Caco-2 (cell line): ENCODE measurements at places on chromosomes 6 and 20. TPM values are rescaled to one million over a fixed set of nuclear protein-coding genes. Genes with fewer than 3 reads are reported as not detected.

DNA sequence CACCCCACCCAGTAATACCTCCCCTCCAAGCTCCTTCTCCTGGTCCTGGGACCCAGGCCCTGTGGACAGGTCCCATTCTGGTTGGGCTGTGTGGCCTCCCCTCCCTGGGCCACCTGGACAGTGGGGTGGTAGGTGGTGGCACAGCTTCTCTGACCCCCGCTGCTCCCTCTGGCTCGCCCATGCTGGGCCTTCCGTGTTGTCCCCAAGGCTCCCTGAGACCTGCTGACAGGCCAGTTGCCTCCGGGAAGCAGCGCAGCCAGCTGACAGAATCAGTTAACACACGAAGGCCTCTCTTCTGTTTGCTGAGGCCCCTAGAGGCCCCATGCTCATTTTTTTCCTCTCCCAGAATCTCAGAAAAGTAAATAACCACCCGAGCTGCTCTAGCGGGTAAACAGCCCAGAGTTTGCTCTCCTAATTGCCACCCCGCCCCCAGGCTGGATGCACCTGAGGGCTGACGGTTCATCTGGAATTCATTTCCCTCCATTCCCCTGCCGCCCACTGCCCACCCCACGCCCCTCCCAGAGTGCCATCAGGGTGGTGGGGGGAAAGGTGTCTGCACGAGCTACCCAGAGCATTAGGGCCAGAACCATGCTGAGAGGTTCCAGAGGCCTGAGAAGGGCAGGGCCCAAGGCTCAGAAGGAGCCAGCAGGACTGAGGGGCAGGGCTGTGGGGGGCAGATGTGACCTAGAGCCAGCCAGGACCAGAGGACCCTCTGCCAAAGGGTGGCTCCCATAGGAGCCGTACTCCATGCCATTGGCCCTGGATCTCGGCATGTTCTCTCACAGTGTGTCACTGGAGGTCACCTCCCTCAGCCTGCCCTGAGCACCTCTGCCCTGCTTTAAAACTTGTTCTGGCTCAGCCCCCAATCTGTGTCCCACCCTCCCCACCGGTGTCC, 157.5 kb downstream of the GRM4 start:
- peak; percentile 86 for DNase-seq

- no peak for DNase-seq
These were observed 80.7 kb upstream of the CLDN20 start for GRCh38 chr6:155183095-155183494.

- DNase-seq = no peak
These were observed 5.9 kb upstream of the SERINC3 start for GRCh38 chr20:44527716-44528199.

DNA sequence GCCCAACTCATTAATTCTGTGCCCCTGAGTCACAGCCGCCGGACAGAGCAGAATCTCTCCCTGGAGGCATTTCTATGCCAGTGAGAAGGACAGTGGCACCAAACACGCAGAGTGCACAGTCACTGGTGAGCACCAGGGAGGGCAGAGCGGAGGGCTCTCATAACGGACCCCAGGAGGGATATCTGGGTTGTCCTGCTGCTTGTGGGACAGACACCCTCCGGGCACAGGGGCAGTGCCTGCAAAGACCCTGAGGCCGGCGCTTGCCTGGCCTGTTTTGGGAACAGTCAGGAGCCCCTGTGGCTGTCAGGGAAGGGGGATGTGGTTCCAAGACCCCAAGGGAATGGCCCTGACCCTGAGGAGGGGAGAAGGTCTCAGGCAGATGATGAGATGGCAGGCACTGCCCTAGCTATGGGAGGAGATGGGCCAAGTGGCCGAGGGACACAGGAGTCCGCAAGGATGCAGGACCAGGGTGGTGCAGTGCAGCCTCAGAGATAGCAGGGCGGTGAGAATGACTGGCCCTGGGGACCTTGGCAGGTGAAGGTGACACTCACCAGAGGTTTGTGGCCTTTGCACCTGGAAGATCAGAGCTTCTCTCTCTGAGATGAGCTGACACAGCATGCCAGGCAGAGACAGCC, 270.8 kb downstream of the SMOC2 start:
- no peak for DNase-seq

DNA sequence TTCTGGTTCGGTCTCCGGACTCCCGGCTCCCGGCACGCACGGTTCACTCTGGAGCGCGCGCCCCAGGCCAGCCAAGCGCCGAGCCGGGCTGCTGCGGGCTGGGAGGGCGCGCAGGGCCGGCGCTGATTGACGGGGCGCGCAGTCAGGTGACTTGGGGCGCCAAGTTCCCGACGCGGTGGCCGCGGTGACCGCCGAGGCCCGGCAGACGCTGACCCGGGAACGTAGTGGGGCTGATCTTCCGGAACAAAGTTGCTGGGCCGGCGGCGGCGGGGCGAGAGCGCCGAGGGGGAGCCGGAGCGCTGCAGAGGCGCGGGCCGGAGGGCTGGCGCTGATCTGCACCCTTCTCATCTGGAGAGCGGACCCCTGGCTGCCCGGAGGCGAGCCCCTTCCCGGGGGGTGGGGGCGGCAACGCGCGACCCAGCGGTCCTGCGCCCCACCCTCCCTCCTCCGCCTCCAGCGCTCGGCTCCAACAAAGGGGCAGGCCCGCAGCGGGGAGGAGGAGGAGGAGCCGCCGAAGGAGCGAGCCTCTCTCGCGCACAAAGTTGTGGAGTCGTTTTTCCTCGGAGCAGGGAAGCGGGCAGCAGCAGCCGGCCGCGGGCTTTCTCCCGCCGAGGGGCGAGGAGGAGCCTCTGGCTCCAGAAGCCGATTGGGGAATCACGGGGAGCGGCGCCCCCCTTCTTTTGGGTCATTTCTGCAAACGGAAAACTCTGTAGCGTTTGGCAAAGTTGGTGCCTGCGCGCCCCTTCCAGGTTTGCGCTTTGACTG, at the start of gene UTRN:
Gene UTRN, plus strand, starts transcription at position 553 of the 765 bp plus-strand sequence. CDS start 6,494 bp downstream, outside the sequence.
- DNase-seq = peak; percentile 87

- DNase-seq = no peak
These were observed 190.5 kb downstream of the SLC16A10 start for GRCh38 chr6:111277819-111278218.

DNA sequence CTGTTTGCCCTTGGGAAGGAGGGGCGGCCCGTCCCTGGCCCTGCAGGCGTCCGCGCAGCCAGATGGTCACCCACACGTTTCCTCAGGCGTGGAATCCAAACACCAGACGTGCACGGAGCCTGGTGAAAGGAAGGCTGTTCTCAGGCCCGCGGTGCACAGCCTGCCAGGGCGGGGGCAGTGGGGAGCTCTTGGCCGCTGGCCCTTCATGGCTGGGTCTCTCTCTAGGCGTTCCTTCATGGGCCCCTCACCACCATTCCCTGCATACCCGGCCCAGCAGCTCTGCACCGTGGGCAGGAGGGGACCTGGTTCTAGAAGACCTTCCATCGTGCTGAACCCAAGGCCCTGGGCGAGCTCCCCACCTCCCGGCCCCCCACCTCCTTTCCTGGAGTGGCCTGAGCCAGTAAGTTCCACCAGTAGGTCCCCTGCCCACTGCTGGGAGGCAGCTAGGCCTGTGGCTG, 30.4 kb upstream of the SMOC2 start:
- DNase-seq = no peak

- no peak for DNase-seq
These were observed 219.4 kb upstream of the SSTR4 start for GRCh38 chr20:22815603-22816315.

DNA sequence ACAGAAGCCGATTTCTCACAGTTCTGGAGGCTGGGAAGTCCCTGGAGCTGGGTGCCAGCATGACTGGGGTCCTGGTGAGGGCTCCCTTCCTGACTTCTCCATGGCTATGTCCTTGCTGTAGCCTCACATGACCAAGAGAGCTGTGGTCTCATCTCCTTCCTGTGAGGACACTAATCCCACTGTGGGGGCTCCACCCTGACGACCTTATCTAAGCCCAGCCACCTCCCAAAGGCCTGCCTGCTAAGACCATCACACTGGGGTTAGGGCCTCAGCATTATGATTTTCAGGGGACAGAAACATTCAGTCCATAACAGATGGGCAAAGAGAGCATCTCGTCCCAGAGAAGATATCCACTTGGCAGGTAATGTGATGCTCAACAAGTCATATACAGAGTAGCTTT, 16.8 kb downstream of the RPP40 start:
- DNase-seq = no peak

DNA sequence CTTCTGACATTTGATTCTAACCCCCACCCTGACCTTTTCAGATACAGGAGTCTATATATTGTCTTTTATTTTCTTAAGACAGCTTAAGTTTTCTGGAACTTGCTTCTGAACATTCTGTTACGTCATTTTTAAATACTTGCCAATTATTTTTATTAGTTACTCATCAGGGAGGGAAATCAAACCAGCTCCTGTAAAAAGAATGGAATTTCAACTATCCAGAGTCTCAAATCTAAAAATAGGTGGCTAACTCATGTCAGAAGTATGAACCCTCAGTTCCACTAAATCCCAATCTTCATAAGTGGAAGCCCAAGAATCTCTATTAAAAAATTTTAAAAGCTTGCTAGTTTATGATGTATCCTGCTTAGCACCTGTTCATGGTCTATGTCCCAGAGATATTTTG, 900.0 kb downstream of the KIF16B start:
- no peak for DNase-seq

- no peak for DNase-seq
These were observed 37.6 kb downstream of the GOPC start for GRCh38 chr6:117564681-117565080.

DNA sequence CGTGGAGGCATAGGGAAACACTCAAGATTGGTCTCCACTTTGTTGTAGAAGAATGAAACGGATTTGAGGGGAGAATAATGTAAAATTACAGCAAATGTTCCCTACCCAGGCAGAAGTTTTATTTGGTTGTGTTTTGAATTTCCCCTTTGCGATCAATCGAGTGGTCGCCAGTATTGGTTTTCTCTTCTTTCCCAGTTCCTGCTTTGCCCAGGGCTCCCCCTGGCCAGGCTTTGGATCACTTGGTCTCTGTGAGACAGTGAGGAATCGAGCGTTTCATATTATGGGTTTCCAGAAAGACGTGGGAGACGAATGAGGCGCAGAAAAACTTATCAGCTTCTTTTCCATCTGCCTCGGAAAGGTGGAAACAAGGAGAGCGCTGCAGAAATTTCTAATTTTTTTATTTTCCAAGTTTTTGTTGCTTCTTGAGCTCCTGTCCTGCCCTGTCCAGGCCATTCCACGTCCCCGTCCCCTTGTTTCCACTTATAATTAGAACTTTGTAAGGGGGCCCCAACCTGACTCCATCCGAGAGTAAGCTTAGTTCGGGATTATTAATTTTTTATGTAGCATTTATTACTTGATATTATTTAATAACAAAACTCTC, 7.5 kb upstream of the TBX18 start:
- no peak for DNase-seq

DNA sequence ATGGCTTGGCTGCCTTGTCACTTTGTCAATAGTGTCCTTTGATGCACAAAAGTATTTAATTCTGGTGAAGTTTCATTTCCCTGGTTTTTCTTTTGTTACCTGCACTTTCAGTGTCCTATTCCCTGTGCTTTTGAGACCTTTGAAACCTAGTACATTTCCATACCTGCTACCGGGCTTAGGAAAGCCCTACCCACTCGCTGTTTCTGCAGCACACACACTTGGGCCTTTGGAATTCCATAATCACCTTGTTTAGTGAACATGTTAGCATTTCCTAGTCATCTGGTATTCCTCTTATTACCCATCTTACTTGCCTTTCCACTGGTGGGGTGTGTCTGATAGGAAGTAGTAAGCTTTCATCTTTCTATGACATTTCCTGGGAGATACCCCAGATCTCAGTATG, 19.3 kb upstream of the SYNDIG1 start:
- DNase-seq = no peak

DNA sequence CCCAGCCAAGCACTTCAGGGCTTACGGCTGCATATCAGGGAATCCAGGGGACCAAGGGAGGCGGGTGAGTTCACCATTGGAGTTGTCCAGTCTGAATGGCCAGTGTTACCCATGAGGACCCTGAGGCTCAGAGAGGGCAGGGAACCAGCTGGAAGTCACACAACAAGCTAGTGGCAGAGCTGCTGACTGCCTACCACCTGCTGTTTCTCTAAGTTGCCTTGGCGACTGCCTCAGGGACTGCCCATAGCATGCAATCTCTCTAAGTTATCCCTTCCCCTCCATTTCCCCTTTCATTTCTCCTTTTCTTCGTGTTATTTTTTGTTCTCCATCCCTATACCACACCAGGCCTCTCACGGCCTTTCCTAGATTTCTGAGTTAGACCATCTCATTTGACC, 71.8 kb upstream of the SIRPA start:
- no peak for DNase-seq

GRCh38 chr6:122020588-122021264, 378.7 kb upstream of the HSF2 start:
- no peak for DNase-seq

DNA sequence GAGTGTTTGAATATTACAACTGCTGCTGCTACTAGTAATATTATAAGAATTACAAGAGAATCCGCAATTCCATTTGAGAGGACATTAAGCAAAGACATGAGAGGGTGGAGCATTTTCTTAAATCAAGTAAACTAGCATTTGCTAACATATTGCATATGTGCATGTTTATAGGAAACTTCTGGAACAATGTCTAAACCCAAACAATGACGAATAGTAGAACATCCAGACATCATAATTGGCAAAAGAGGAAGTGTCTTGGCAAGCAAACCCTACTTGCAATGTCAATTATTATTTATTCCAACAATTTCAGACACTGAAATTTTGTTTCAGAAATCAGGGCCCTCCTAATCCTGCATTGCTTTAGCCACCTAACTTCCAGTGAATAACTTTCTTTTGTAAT, 1155.3 kb upstream of the GJE1 start:
- DNase-seq = no peak

- DNase-seq = no peak
These were observed 152.9 kb downstream of the INSM1 start for GRCh38 chr20:20520776-20521175.

DNA sequence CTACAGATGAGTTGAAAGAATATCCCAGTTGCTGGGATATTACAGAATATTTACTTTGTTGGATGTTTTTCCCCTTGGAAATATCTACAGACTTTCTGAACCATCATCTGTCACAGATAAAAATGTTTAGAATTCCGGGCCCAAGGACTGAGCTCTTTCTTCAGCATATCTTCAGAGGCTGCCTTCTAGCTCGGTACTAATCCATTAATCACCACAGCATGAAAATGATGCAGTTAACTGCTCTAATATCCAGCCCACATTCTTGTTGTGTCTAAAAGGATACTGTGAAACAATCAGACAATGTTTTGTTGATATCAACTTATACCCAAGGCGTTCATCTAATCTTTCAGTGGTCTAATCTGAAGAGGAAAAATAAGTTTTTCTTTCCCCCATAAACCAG, 247.4 kb downstream of the TBC1D32 start:
- no peak for DNase-seq

DNA sequence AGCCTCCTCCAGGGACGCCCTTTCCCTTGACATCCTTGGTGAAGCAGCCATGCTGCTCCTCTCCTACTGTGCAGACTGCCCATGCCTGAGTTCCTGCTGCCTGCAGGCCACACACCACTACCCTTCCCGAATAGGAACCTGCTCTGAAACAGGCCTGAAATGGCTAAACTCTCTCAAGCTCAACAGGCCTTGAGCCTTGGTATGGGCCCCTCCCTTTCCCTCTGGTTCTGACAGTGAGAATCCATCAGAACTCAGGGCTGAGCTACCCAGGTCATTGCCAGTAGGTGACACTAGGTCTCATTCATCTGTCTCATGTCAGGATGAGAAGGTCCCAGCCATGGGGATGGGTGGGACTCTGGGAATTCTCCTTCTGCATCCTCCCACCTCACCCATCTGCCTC, 25.7 kb downstream of the RAET1L start:
- no peak for DNase-seq

GRCh38 chr6:17842014-17842776, 135.5 kb upstream of the NUP153 start:
- DNase-seq = no peak

The TRIM15 gene
- 5.2 and 6.9 TPM in 2 replicates for total RNA-seq

The SAMD3 gene
- 1.5 and 1.7 TPM in 2 replicates for total RNA-seq

The FBXO5 gene
- 31.4 and 35.5 TPM in 2 replicates for total RNA-seq

The TSBP1 gene
- not detected in 2 replicates for total RNA-seq

The PRSS35 gene
- total RNA-seq = 72.0 and 85.0 TPM in 2 replicates

The NOTCH4 gene
- 0.30 and 0.43 TPM in 2 replicates for total RNA-seq
